ENCODE measurements at places on chromosomes 6 and 20.

- DNase-seq = no peak
Measured at GRCh38 chr6:69795469-69796072, 1.2 kb downstream of the LMBRD1 start.

GRCh38 chr20:51372176-51372803, 170.2 kb downstream of the NFATC2 start:
- peak; percentile 64 for DNase-seq

GRCh38 chr6:22442826-22443225, 126.5 kb upstream of the HDGFL1 start:
- no peak for DNase-seq

GRCh38 chr6:37368961-37369320, 15.2 kb downstream of the RNF8 start:
- no peak for DNase-seq

- DNase-seq = no peak
Measured at GRCh38 chr6:89015971-89016370, 52.6 kb upstream of the RNGTT start.

DNA sequence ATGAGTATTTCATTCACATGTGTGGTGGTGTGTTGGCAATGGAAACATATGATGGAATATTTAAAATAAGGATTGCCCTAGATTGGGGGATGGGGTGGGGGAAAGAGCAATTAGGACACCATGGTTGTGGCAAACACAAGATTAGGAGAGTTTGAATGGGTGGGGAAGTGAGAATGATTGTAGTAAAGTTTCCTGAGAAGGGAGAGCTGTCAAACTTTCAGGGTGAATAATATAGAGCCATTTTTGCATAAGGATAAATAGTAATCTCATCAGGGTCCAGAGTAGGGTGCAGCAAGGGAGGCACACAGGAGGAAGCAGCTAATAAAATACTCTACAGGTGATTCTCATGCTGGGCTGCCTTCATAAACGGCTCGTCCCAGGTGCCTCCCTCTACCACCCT, 294.9 kb upstream of the MARCKS start:
- no peak for DNase-seq

- DNase-seq = no peak
Measured at GRCh38 chr6:119210596-119210995, 132.1 kb upstream of the FAM184A start.

DNA sequence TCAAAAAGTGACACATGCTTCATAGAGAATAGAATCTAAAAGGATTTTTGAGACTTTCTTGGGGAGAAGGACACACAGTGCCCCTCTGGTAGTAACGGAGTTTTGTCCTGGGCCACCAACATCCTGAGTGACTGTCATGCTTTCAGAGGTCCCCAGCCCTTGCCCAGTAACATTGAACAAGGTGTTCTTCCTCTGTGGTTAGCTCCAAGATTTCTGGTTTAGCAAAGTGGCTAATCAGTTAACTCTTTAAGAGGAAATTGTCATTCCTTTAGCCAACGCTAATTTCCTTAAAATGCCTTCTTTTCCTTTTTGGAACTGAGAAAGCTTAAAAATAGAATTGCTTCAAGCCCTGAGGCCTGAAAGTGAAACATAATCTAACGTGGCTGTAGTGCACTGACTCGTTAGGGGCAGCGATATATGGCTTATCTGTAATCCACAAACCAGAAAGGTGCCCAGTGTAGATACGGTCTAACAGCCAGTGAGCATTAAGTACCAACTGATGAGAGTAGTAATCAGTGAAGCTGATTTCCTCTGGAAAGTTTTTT, 7.8 kb downstream of the E2F3 start:
- DNase-seq = no peak

- DNase-seq = no peak
Measured at GRCh38 chr6:161271343-161272030, 2.4 kb downstream of the AGPAT4 start.

DNA sequence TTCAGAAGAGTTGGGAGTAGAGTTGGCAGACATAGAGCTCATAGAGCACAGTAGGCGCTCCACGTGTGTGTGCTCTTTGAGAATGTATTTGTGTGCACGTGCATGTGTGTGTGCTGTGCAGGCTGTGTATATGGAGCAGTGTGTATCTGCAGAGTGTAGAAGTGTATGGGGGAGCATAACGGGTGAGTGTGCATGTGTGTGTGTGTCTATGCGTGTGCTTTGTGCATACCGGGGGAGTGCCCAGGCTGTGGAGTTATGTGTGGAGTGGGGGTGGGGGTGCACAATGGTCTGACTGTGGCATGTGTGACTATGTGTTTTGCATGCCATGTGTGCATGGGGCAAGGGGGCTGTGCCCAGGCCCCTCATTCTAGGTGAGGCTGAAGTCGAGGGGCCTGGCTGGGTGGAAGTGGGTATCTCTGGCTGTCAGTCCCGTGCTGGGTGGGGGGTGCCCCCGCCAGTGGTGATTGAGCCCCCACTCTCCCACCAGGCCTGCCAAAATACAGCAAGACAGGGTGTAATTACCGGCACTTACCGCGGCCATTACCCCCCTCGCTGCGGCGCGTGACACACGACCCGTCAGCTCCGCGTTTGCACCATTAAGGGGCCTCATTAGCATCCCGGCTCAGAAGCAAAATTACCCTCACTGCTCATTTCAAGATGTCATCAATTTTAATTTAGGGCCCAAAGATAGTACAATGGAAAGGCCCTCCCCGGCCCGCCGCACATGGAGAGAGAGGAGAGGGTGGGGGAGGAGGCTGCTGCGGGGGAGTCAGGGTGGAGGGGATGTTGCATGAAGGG, 39.1 kb downstream of the MDFI start:
- DNase-seq = no peak

- DNase-seq = no peak
Measured at GRCh38 chr6:148502083-148502772, 159.6 kb downstream of the SASH1 start.

GRCh38 chr6:155530219-155530834, 74.7 kb upstream of the NOX3 start:
- no peak for DNase-seq

DNA sequence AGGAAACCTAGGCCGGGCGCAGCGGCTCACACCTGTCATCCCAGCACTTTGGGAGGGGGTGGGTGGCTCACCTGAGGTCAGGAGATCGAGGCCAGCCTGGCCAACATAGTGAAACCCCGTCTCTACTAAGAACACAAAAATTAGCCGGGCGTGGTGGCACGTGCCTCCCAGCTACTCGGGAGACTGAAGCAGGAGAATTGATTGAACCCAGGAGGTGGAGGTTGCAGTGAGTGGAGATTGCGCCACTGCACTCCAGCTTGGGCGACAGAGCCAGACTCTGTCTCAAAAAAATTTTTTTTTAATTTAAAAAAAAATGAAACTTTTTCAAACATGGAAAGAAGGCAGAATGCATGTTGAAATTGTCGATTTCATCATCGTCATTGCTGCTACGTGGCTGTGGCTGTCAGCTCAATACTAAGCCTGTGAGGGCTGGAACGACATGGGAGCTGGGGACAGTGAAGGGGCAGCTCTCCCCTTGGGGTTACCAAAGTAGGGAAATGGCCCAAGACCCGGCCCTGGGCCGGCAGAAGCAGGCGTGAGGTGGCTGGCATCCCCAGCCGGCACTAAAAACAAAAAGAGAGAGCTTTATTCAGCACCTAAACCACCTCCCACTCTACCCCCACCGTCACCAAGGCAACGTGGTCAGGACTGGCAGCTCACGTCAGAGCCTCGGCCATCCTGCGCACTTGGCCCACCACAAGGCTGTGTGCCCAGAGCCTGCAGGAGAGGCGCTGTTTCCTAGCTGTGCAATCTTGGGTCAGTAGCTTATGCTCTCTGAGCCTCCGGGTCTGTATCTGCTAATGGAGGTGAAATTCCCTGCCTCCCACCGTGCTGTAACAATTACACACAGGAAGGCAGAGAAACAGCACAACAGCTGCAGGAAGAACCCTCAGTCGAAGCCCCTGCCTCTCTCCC, 30.8 kb downstream of the AGPAT4 start:
- DNase-seq = peak; percentile 40

DNA sequence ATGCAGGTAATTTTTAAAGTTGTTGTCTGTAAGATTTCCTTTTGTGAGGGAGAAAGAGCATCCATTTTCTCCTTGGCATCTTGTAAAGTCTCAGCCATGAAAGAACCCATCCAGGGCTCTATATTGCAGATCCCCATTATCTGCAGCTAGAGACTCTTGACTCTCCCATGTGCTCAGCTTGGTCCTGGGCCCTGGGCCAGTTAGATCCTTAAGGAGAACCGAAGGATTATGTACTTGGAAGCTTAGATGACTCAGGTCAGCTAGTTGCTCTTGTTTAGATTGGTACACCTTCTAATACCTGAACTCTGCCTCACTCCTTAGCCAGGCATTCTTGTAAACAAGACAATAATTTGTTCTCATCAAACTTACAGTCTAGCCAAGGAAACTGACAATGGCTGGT, 1617.6 kb downstream of the KHDRBS2 start:
- DNase-seq = no peak

- no peak for DNase-seq
Measured at GRCh38 chr6:72623808-72624207, 1.9 kb downstream of the KCNQ5 start.

DNA sequence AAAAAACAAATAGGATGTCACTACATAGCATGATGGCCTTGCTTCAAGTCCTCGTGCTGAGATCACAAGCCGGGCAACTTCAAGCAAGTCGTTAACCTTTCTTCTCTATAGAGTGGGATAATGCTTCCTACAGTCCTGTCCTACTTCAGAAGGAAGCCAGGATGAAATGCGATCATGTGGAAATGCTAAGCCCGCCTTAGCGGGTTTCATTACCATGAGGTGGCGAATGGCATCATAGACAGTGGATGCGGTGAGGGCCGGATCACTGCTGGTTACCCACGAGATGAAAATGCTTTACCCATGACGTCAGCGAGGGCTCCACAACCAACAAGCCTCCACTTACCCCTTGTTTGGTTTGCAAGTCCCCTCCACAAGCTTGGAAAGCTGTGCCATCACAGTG, 206.4 kb downstream of the TBXT start:
- DNase-seq = no peak

GRCh38 chr6:113578691-113579090, 278.5 kb upstream of the MARCKS start:
- no peak for DNase-seq

DNA sequence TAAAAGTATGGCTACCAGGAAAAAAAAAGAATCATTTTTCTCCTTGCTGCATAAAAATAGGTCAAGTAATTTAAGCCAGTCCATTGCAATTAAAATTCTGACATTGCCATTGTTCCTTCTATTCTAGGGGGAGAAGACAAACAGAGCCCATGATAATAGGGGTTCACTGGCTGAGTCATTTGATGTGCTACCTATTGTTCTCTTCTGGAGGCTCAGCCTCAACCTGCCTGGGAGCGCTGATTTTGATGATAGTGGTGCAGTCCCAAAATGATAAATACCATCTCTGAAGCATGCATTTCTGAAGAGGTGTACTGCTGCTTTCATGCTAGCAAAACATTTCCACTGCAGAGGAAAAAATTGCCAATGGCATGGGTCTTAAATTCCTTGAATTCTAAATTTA, 5.8 kb downstream of the CITED2 start:
- no peak for DNase-seq

GRCh38 chr6:149513915-149514314, 29.1 kb upstream of the ZC3H12D start:
- no peak for DNase-seq

DNA sequence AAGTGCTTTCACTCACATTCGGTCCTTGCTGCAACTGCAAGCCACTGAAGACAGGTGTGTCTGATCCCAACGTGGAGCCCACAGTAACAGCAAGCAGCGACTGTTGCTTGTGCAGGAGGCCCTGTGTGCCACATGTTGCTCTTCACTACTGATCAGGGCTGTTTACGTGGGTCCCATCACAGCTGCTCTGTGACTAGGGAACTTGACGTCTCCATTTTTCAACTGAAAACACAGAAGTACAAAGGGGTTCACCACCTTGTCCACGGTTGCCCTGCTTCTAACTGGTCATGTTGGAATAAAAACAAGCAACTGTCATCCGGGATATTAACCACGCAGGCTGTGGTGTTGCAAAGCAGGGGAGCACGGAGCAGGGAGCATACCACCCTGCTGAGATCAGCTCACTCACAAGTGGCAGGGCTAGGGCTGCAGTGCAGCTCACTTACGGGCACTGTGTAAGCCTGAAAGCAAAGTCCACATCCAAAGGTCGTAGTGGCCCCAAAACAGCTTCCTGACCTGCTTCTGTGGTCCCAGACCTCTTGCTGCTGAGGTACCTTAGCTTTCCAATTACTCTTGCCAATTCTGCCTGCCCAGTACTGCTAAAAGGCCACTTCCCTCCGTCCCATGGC, 105.8 kb upstream of the DUSP22 start:
- no peak for DNase-seq

DNA sequence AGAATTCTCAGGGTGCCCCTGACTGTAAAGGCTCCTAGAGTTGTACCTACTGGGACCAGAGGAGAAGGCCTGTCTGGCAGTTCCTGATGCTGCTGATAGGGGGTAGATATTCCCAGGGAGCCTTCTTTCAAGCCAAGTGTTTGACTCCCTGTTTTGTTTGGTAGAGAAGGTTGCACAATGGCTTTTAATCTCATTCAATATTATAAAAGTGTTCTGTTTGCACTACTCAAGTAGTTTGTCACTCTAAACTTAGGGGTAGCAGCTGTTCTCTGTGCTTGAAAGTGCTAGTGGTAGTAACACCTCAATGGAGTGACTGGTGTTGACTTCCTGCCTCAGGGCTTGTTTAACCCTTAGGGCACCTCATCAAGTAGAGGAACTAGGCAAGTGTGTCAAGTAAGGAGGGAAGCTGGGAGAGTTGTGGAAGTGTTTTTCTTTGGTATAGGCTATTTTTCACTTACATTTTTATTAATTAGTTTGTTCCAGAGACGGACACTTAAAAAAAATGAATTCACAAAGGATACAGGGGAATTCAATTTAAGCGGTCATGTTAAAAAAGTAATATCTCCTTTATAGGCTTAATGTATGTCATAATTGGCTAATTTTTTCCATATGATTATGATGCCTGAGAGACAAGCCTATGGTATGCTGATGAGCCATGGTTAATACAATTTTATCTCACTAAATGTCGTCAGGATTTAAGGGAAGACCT, 38.1 kb downstream of the BICRAL start:
- DNase-seq = no peak

DNA sequence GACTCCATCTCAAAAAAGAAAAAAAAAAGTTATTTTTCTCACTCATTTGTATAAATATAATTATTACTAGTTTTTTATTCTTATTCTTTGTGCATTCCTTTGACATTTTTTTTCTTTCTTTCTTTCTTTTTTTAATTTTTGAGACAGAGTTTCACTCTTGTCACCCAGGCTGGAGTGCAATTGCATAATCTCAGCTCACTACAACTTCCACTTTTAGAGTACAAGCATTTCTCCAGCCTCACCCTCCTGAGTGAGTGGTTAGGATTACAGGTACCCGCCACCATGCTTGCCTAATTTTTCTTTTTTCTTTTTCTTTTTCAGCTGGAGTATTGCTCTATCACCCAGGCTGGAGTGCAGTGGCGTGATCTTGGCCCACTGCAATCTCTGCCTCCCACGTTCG, 51.4 kb upstream of the JARID2 start:
- DNase-seq = no peak

- DNase-seq = no peak
Measured at GRCh38 chr6:134175532-134176263, 123.3 kb upstream of the SLC2A12 start.

- DNase-seq = peak; percentile 46
Measured at GRCh38 chr6:30884521-30885480, 482 bp downstream of the DDR1 start.

GRCh38 chr20:10359621-10360040, 74.4 kb downstream of the MKKS start:
- DNase-seq = no peak

- no peak for DNase-seq
Measured at GRCh38 chr20:4838526-4838925, 116.8 kb downstream of the PRND start.

GRCh38 chr6:39204646-39205244, 24.5 kb downstream of the KCNK5 start:
- no peak for DNase-seq

GRCh38 chr20:57200882-57201695, 65.4 kb downstream of the BMP7 start:
- DNase-seq = no peak

Measured in activated T-cell treated with anti-CD3 and anti-CD28 coated beads, Interleukin-2, amount 50 U/mL, for 1 hour (primary cell).